Activated CD4-positive, alpha-beta T cell treated with anti-CD3 and anti-CD28 coated beads, Interleukin-2, amount 10 ng/mL, durations not matched to agents 24 days and 14 days (primary cell): ENCODE measurements at places on chromosomes 13 and 19. TPM values are rescaled to one million over a fixed set of nuclear protein-coding genes. Genes with fewer than 3 reads are reported as not detected.

DNA sequence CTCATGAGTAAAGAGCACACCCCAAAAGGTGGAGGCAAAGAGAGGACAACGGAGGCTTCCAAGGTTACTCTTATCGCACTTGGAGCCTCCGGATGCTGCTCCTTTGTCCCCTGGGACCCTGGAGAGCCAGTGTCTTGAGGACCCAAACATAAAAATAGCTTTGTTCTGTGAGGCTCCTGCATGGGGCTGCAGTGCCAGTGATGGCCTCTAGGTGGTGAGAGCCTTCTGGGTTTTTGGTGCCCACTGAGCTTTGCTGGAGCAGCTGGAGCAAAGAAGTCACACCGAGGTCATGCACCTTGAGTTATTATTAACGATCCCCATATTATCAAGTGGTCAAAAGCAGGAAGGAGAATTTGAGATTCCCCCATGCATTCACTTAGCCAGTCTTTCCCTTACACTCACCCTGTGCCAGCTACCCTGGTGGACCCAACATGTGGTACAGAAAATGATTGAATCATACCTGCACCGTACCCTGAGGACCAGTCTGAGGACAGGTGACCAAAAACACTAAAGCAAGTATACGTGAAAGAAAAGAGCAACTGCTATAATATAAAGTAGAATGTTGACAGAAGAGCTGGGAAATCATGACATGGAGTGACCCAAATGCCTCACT lies 41.5 kb downstream of the ZNF682 start:
- DNase-seq: peak; percentile 57

DNA sequence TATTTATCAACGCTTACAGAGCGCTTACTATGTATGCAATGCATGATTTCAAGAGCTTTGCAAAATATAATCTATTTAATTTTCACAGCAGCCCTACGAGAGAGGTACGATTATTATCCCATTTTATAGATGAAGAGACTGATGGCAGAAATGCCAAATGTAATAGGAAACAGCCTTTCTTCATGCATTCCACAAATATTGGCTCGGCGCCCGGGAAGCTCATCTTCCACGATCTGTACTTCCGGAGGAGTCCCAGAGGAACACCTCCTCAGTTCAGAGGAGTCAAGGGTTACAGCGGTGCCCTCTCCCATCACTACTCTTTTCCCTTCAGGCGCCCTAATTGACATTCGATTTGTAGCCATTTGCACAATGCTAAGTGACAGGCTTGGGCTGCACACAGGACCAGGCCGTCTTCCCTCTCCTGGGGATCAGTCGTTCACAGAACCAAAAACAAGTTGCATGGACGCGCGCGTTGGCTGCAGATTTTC lies 1.1 kb upstream of the ARHGAP35 start:
- DNase-seq: no peak

DNA sequence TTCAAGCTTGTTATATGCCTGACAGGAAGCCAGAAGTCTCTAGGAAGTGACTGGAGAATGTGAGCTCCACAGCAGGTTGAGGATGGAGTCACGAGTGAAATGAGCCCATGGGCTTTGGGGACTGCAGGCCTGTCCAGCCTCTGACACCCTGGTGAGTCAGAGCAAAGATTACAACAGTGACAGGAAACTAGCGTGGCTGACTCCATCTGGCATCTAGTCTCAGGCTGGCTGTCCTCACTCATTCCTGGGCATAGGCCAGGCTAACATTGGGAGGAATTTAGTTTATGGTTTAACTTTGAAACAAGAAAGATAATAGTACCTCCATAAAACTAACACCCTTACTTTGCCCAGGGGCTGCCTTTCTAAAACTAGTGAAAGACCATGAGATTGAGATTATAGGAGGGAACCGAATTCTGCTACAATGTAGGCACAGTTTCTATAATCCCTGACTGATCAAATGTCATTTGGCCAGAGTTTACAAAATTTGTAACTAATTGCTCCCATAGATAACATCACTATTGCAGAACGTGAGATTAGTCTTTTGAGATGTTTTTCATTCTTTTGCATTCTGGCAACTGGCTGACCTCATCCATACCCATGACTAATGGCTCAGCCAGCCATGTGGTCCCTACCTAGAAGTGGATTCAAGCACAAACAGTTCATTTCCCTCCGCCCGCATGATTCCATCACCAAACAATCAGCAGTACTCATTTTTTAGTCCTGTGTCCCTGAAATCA lies 28.4 kb downstream of the PSG1 start:
- no peak for DNase-seq

- no peak for DNase-seq
Observed at GRCh38 chr13:30934381-30934780, 1.9 kb downstream of the TEX26 start.

DNA sequence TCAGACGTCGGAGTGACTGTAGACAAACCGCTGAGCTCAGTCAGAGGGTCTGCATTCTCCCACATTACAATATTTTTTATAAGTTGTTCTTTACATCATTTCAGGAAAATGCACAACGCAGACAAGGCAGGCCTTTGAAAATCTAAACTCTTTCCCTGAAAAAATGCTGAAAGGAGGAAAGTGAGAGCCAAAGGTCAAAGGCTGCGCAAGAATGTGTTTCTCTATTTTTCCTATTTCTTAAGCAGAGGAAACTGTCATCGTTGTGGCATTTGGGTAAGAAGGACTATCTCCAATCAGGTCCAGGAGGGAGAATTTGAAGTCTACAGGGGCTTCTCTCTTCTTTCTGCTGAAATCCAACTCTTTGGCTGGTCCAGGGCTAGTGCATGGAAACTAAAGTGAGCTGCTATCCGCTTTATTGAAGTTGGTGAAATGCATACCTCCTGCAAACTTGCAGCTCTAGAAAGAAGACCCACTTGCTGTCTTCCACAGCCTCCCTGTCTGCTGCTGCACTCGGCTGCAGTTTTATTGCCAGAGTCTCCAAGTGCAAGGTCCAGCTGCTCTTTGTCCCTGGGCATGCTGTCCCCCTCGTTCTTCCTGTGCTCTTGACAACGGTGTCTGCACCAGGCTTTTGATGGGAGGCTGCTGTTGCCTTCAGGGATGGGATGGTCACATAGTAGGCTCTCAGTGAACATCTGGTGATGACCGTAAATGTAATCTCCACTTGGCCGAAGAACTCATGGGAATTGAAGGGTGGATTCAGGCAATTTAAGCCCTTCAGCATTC lies 31.2 kb downstream of the ZNF536 start:
- DNase-seq: no peak

Gene LYL1
- total RNA-seq: 2.1 and 2.4 TPM in 2 replicates

DNA sequence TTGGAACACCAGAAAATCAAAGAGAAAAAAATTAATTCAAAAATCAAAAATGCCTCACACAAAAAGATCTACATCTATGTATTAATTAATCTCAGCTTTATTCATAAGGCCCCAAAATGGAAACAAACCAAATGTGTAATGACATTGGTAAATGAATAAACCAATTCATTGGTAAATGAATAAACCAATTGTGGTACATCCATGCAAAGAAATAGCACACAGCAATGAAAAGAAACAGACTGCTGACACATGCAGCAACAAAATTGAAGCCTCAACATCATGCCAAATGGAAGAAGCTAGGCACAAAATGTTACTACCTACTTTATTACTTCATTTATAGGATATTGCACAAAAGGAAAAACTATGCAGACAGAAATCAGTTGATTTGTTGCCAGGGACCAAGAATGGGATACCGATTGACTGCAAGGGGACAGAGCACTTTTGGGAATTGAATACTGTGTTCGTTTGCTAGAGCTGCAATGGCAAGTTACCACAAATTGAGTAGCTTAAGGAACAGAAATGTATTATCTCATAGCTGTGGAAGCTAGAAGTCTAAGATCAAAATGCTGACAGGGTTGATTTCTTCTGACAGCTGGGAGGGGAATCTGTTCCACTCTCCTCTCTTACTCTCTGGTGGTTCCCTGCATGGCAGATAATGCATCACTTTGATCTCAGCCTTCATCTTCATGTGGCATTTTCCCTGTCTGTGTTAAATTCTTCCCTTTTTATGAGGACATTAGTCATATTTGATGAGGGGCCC lies 252.8 kb downstream of the RFC3 start:
- no peak for DNase-seq

Gene SH2D3A
- 9.8 and 11.0 TPM in 2 replicates for total RNA-seq

DNA sequence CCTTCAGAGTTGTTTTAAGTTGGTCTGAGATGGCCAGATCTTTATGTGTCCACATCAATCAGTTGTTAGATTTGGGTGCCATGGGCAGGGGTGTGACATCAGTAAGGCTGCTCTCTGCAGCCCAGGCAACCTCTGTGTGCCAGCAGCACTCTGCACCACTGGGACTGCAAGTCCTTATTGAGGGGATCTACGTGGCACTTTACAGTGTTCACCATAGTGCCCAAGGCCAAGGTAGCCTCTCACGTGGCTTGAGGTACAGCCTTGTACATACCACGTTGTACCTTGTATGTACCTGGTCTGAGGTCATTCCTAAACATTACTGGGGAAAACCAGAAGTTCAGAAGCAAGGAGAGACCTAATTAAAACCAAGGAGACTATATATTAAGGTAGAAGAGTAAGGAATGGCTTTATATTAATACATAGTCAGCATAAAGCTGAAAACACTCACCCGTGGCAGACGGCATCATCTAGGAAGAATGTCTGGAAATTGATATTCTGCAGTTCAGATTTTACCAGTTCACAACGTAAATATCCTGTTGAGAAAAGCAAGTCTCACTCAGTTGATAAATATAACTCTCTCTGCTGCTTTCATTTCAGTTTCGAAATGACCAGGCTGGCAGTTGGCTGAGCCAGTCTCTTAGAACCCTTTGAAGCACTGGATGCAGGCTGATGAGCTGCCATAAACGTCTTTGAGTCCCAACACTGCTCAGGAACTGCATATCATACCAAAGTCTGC lies 128.8 kb downstream of the ZDHHC20 start:
- DNase-seq: peak; percentile 68

DNA sequence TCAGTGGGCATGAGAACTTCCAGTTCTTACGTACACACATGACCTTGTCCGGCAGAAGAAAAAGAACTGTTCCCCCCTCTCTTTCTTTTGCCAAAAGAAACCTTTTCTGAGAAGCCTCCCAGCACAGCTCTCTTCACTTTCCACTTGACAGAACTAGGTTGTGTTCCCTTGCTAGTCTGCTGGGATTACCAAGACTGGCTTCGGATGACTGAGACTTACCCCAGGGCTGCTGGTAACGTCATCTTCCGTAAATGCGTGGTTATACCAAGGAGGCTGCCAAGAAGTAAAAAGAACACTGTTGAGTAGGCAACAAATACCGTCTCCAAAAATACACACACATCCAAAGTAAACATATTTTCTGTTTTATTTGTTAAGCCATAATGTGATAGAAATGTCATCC lies 908.2 kb downstream of the EFNB2 start:
- no peak for DNase-seq

GRCh38 chr19:10315335-10316214 lies at the start of gene FDX2:
FDX2 (minus strand) TSS chr19:10316015; CDS start chr19:10315996, 19 bp downstream.
- peak; percentile 97 for DNase-seq

Gene DBP
- total RNA-seq: 10.7 and 11.2 TPM in 2 replicates

Gene BEST2
- not detected in 2 replicates for total RNA-seq

DNA sequence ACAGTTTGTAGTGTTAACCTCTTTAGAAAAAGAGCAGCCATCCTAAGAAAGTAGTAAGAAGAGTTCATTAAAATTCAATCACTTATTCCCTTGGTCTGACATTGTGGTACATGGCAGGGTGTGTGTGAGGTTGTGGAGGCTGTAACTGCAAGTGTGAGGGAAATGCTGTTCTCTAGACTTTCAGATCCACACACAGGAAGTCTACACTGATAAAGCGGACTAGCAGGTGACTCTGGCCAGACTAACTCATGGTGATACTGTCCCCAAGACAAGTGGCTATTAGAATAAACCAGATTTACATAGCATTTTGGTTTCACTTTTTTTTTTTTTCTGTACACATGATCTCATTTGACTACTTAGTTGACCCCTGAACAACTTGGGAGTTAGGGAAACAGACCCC lies 10.0 kb downstream of the MTIF3 start:
- DNase-seq: no peak

Gene ANKLE1
- 17.3 and 17.9 TPM in 2 replicates for total RNA-seq

DNA sequence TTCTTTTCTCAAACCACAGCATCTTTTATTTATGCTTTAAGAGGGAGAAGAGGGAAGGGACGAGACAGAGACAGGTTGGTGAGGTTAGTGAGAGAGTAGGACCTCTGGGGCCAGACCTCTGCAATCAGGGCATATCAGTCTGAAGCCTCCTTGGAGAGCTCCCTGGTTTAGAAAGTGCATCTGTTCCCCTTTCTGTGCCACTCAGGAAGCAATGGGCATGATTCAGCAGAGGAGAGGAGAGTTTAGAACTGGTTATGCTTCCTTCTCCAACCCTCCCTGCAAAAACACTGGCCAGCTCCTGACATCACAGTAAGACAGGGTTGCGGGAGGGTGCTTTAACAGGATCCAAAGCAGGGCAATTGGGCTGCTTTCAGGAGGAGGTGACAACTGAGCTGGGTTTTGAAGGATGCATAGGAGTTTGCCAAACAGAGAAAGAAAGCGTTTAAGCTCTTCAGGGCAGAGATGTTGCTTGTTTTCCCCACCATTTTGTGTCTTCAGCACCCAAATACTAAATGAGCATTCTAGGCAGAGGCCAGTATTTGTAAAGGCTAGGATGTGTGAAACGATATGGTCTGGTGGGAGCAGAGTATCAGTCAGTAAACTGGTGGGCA lies 33.1 kb downstream of the CERS4 start:
- no peak for DNase-seq

DNA sequence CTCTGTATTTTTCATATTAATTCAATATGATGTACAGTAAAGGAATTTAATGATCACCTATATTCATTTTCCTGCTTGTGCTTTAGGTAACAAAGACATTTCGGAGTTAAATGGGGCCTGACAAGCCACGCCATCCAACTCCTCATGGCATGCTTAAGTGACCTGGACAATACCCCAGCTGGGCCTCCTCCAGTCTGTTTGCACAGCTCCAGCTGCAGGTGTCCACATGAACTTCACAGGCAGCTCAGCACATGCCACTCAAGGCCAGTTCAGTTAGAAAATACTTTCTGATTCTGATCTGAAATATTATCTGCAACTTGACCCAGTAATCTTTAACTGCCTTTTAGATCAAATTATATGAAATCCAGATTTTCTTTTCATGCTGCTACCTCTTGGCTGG lies 89.6 kb upstream of the SLC15A1 start:
- DNase-seq: no peak

DNA sequence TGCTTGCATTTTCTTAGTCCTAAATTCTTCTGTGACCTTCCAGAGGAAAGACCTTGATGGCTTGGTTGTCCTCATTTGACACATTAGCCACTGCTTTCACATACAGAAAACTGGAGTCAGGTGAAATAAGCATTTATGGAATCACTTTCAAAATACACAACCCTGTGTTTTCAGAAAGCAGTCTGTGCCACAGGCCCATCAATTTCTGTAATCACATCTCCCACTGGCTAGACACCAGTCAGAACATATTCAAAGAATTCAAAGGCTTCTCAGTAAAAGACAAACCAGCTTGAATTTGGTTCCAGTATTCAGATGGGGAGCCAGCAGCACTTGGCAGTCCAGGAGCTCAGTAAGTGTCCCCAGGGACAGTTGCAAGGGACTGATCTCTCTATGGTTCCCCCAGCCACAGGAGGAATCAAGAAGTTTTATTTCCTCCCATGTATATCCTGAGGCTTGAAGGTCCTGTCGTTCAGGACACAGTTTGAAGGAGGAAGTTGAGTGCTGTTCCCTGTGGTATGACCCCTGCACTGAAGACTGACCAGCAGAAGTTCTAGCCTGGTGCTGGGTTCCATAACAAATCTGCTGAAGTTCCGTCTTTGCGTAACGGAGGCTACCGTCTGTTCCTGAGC lies 214.3 kb downstream of the FOXO1 start:
- no peak for DNase-seq

GRCh38 chr13:31191748-31192147 lies 8.0 kb upstream of the B3GLCT start:
- no peak for DNase-seq

Gene ICAM1
- total RNA-seq: 81.5 and 82.1 TPM in 2 replicates

Gene NCCRP1
- total RNA-seq: not detected in 2 replicates
